ENCODE measurements at places on chromosomes 2 and 18. TPM values are rescaled to one million over a fixed set of nuclear protein-coding genes. Genes with fewer than 3 reads are reported as not detected.

AFF3 gene
- 3.4 TPM for total RNA-seq

WDR7 gene
- 36.2 TPM for total RNA-seq

MRO gene
- 0.07 TPM for total RNA-seq

PLEKHB2 gene
- 131 TPM for total RNA-seq

MDH1B gene
- 0.33 TPM for total RNA-seq

CDH19 gene
- 0.33 TPM for total RNA-seq

KLHL14 gene
- not detected for total RNA-seq

DSC3 gene
- 0.46 TPM for total RNA-seq

FAM161A gene
- 1.6 TPM for total RNA-seq

CABYR gene
- total RNA-seq: 5.7 TPM

PROKR1 gene
- total RNA-seq: not detected

FAM237A gene
- total RNA-seq: not detected

MTX2 gene
- 21.7 TPM for total RNA-seq

PKDCC gene
- total RNA-seq: 86.0 TPM

ALPI gene
- total RNA-seq: not detected

PARD3B gene
- 13.6 TPM for total RNA-seq

SAG gene
- not detected for total RNA-seq

SLC39A6 gene
- 186 TPM for total RNA-seq

NDUFAF7 gene
- 15.9 TPM for total RNA-seq

VWC2L gene
- not detected for total RNA-seq

ERCC3 gene
- total RNA-seq: 40.7 TPM

ADGRF3 gene
- 0.20 TPM for total RNA-seq

HRH4 gene
- 0.07 TPM for total RNA-seq

TWSG1 gene
- 148 TPM for total RNA-seq

LINC00305 gene
- not detected for total RNA-seq

KCNG2 gene
- not detected for total RNA-seq

CCDC142 gene
- total RNA-seq: 24.4 TPM

IL1R2 gene
- total RNA-seq: 0.13 TPM

TUBA3E gene
- not detected for total RNA-seq

CPO gene
- total RNA-seq: not detected

MEP1B gene
- total RNA-seq: not detected

CROCC2 gene
- total RNA-seq: 0.13 TPM

TMEM163 gene
- total RNA-seq: 0.76 TPM

ABCG5 gene
- total RNA-seq: not detected

SLC16A14 gene
- total RNA-seq: 1.8 TPM

SERPINB4 gene
- not detected for total RNA-seq

CHRND gene
- total RNA-seq: not detected

TBR1 gene
- not detected for total RNA-seq

Data from smooth muscle cell of the pulmonary artery (primary cell).